ENCODE measurements at places on chromosomes 3 and 15.

DNA sequence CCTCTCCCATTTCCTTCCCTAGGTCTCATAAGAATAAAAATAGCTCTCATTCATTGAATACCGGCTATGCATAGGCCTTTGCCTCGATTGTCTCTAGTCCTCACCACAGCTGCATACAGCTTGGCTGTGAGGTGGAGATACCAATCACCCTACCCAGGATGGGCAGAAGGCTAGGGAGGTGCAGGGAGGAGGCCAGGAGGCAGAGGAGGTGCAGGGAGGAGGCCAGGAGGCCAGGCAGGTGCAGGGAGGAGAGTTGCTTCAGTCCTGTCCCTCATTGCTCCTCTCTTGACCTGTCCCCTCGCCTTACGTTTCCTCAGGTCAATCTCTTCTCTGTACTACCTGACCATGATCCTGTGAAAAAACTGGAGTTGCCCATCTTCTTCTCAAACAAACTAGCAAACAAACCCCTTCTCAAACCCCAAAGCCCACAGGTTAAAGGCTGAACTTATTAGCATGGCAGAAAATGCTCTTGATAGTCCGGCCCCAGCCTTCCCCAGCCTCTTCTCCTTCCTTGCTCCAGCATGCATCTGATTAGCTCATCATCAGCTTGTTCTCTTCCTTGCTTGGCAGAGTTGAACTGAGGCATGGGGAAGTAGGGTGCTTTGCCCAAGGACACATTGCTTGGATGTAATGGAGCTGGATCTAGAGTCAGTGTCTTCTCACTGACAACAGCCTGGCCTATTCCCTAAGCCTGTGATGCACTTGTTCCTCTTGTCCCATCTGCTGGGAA lies 15.8 kb downstream of the PODXL2 start:
- no peak for DNase-seq

- no peak for DNase-seq
These were observed 116.6 kb upstream of the TSC22D2 start for GRCh38 chr3:150291515-150291914.

DNA sequence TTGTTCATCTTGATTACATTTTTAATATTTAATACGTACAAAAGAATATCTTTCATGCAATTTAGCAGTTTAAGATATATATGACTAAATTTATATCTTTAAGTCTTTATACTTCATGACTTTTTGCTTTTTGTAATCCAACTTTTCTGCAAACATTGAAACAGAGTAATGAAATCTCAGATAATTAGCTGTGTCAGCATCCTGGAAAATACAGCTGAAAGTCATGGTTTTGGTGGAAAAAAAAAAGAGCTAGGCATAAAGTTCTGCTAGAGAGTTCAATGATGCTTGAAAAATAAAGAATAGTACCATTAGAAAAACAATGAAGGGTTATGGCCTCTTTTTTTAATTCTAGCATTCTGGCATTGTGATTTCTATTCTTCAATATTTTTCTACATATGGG lies 387.4 kb upstream of the ROBO2 start:
- DNase-seq: no peak

DNA sequence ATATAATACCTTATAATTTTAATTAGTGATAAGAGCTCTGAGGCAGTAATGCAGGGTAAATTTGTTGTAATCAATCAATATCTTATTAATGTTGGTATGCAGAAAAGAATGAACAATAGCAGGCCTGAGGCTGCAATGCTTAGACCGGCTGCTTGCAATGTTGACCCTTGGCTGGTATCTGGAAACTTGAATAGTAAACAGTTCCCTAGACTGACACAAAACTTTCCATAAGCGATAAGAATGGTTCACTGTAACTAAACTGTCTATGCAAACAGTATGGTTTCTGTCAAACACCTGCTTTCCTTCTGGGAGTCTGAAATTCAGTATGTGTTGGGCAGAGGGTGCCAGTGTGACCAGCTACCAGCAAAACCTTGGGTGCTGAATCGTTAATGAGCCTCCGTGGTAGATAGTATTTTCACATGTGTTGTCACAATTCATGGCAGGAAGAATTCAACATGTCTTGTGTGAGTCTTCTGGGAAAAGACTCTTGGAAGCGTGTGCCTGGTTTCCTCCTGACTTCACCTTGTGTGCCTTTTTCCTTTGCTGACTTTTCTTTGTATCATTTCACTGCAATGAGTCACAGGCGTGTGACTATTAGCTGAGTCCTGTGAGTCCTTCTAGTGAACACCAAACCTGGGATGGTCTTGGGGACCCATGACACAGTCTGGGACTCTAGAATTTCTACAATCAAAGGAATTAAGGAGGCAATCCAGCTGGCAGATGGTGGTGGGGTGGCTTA lies 30.7 kb upstream of the CLRN1 start:
- DNase-seq: no peak

- DNase-seq: no peak
These were observed 35.1 kb upstream of the ZDHHC23 start for GRCh38 chr3:113912552-113913236.

- DNase-seq: no peak
These were observed 248.5 kb downstream of the ZMAT3 start for GRCh38 chr3:178823150-178823549.

DNA sequence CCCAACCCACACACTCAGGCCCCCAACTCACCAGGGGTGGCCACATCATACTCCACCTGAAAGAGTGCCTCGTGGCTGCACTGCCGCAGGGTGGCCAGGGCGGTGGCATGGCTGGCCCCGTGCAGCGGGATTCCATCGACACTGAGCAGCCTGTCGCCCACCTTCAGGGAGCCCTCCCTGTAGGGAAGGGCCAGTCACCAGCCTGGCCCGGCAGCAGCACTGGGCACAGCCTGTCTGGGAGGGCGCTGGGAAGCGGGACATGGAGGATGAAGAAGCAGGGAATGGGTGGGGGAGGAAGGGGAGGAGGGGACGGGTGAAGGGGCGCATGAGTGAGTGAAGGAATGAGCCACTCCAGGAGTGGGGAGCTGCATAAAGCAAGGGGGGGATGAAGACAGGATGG lies 18.5 kb downstream of the GRIP2 start:
- no peak for DNase-seq

DNA sequence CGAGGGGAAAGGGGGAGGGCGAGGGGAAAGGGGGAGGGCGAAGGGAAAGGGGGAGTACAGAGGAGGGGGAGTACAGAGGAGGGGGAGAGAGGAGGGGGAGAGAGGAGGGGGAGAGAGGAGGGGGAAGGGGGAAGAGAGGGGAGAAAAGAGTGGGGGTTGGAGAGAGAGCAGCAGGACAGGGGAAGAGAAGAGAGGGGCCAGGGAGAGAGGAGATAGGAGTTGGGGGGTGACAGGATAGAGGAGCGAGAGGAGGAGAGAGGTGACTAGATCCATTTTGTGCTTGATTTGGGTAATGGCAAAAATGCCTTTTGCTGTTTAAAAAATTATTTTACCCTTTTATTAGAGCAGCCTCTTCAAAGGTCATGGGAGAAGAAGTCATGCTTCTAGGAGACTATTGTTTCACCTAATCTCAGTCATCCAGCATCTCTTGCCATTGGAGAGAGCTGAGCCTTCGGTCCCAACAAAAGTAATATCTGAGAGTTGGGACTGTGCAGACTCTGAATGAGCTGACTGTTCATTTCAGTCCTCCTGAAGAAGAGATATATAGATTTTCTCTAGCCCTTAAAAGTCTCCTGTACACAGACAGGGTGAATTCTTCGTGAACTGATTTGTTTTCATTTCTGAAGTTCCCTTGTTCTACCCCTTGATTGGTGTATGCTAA lies 15.1 kb upstream of the TOP2B start:
- DNase-seq: no peak

DNA sequence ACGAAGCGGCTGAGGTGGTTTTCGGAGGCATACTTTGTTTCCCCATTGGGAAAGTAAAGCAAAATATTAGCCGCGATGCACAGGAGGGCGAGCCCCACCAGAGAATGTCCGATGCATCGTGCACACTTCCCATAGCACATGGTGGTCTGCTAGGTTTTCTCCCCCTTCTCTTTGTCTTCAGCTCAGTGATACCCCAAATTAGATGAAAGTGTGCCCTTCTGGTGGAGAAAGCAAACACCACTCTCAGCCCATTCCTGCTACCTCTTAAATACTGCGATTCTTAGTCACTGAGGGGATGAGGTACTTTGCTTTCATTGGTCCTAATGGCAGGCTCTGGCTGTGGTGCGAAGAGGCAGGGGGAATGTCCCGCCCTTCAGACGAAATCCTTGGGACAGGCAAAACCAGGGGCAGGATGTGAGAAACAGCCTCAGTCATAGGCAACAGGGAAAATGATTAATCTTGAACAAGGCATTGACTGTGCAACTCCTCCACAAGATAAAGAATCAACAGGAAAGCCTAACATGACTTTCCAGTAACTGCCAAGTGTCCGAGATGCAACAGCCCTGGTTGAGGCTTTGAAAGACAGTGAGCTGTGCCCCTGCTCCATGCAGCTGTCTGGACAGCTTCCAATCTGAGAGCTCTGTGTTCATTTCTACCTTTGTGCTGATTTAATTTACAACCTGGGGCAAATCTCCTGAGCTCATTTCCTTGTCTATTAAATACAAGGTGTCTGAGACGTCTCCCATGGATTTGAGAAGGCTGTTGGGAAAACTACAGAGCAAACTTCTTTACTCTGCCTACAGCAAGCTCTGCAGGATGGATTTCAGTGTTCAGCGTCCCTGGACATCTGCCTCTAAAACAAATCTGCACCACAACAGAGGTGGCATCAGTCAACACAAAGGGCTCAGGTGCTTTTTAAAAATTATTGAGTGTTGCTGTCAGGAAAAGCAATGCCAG lies at the start of gene TM4SF1:
Gene TM4SF1, minus strand, starts transcription at position 242 of the 957 bp plus-strand sequence. Its CDS starts 102 bp downstream, at position 140.
- DNase-seq: no peak

GRCh38 chr3:128854475-128854874 lies 24.9 kb upstream of the ACAD9 start:
- no peak for DNase-seq

DNA sequence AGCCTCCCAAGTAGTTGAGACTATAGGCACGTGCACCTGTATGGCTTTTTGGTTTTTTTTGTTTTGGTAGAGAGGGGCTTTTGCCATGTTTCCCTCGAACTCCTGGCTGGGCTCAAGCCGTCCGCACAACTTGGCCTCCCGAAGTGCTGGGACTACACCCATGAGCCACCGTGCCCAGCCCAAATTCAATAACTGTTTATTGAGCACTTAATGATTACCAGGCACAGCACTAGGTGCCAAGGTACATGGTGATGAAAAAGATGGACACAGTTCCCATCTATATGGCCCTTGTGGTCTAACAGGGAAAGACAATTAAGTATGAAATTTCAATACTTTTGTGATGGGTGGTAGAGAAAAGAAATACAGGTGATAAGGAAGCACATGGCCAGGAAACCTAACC lies 35.8 kb upstream of the ZNF148 start:
- DNase-seq: no peak

- no peak for DNase-seq
These were observed 212.9 kb upstream of the LRRN1 start for GRCh38 chr3:3586336-3586735.

- DNase-seq: no peak
These were observed 72.1 kb downstream of the APBA2 start for GRCh38 chr15:28957606-28958498.

DNA sequence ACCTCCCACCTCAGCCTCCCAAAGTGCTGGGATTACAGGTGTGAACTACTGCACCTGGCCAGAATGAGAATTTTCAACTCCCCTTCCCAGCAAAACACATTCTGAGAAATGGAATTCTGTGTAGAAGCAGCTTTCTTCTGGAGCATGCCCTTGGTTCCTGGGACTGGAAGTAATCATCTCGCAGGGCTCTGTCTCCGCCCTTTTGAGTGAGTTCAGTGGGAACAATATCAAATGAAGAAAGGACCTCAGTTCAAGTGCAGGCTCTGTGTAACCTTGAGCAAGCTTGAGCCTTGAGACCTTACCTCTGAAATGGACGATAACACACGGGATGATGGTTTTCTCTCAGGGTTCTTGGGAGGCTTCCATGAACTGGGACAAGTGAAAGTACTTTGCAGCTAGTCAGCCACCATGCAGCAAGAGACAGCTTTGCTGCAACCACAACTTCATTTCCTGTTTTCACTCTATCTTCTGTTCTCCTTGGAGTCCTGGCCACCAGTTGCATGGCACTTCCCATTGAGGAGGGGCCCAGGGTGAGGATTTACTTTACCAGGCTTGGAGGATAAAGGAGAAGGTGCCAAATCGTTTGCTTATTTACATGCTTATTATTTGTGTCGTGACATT lies 35.7 kb upstream of the IGF1R start:
- no peak for DNase-seq

DNA sequence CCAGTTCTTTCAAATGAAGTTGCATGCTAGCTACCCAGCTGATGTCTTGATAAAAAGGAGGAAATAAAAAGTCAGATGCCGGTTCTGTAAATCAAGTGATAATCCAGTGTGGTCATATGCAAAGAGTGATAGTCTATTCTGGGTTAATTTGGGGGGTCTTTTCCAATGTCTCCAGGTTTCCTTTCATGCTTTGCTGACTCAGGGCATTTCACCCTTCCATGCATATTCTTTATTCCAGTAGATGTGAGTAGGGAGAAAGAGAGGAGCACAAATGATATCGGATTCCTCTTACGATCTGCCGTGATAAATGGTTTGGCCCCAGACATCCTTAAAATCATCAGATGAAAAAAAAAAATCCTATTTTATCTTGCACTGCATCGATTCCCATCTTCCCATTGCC lies 60.8 kb downstream of the ADAMTS9 start:
- no peak for DNase-seq

- no peak for DNase-seq
These were observed 23.1 kb upstream of the TBL1XR1 start for GRCh38 chr3:177220136-177220974.

- DNase-seq: no peak
These were observed 36.6 kb downstream of the TJP1 start for GRCh38 chr15:29785642-29786041.

Measured in neural crest cell (in vitro differentiated cells).